ENCODE measurements at places on chromosomes 7 and 10.

DNA sequence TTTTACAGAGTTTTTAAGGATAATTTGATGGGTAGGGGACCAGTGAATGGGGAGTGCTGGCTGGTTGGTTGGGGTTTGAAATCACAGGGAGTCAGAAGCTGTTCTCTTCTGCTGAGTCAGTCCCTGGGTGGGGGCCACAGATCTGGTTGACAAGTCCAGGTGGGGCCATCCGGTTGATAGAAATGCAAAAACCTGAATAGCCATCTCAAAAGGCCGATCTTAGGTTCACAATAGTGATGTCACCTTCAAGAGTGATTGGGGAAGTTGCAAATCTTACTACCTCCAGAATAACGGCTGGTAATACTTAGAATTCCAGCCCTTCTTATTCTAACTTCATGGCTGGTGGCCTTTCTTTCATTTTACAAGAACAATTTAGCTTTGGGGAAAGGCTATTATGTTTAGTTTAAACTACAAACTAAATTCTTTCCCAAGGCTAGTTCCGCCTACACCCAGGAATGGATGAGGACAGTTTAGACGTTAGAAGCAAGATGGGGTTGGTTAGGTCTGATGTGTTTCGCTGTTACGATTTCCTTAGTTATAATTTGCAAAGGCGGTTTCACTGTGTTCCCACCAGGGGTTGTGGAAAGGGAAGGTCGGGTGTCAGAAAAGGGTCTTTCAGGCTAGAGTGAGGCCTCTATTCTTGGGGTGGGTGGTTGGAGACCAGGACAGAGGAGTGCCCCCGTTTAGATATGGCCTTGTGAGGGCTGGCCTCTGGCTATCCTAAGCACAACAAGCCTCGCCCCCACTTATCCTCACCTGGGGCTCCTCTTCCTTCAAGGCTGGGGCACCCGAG lies 27.4 kb downstream of the IFT22 start:
- DNase-seq: no peak

DNA sequence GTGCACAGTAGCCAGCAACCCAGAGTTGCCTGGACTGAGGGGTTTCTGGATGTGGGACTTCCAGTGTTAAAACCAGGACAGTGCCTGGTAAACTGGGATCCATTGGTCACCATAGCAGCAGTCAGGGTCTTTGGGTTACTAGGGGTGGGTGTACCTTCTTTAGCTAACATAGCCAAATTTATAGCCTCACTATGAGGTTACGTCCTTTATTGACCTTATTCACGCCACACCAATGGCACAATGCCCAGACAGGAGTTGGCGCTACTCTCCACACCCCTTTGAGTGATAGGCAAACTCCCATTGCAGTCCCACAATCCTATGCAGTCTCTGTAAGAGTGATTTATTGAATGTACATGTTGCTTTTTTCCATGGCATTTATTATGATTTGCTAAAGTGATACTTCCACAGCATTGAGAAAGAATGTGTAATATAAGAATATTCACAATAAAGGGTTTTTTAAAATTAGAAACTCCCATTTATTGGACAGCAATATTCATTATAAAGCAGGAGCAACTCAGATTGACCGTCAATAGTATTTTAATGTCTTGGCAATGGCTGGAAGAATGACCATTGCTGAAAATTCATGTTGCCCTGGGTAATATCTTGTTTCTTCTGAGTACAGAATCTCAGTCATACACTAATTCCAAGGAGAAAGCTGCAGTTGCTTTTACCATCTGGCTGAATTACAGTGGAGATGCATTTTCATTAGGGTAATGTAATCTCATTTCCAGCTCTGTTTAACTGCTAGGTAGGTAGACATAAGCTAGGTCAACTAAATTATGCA lies 26.1 kb downstream of the IFIT5 start:
- DNase-seq: peak; percentile 53

DNA sequence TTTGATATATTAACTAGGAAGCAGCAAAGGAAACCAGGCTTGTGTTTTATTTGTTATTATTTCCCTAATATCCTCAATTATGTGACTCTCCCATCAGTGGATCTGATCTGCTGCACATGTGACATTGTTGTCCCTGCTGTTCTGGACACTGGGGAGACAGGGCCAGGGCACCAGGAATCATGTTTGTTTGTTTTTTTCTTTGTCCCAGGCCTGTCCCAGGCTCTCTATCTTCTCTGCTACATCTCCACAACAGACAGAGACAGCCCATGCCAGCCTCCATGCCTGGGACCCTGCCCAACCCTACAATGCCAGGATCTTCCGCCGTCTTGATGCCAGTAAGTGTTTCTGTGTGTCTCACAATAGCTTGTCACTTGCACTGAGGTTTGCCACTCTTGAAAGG lies 239.6 kb downstream of the TRIL start:
- no peak for DNase-seq

GRCh38 chr7:82605247-82605864 lies 161.8 kb upstream of the CACNA2D1 start:
- DNase-seq: peak; percentile 30

- no peak for DNase-seq
Observed at GRCh38 chr10:99569961-99570360, 37.2 kb downstream of the NKX2-3 start.

DNA sequence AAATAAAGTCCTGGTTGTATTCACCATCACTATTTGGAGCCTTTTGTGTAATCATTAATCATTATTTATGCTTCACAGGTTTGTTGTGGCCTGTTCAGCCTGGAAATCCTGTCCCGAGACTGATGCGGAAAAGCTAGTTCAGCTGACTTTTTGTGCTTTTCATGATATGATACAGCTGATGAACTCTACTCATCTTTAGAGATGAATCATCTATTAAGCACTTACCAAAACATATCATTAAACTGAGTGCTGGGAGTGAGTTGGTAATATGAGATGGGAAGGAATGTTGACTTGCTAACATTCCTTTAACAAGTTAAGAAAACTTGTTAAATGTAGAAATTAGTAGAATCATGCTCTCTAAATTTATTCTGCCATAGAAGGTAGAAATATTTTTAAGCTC lies 53.0 kb downstream of the CROT start:
- DNase-seq: no peak

- no peak for DNase-seq
Observed at GRCh38 chr7:27064159-27064558, 31.6 kb downstream of the HOXA1 start.

- no peak for DNase-seq
Observed at GRCh38 chr7:45073031-45073785, 15.6 kb downstream of the NACAD start.

- DNase-seq: no peak
Observed at GRCh38 chr7:132804849-132805485, 228.7 kb upstream of the PLXNA4 start.

DNA sequence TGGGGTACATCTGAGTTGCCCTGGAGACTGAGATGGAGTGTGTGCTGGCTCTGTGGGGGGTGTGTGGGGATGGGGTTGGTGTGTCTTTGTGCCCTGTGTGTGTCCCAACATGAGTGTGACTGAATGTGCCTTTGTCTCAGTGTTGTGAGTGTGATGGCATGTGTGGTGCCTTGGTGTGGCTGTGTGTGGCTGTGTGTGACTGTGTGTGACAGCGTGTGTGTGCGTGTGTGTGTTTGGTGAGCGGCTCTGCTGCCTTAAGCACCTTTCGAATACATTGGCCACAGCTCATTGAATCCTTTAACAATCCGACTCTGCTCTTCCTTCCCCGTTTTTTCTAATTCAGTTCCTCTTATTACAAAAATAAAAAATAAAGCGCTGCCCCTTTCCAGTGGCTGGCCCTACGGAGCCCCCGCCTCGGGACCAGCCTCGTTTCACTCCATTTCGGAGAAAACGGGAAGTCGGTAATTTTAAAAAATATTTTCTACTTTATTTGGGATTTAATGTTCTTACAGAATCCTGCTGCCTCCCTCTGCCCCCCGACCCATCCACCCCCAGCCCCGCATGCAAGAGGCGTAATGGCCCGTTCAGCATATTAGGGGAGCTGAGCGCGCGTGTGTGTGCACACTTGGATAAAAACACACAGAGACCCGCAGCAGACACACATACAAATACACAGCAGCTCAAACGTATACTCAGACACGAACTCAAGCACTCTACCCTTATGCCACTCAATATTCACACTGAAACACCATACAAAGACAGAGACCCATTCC lies 35.5 kb downstream of the HIF1AN start:
- DNase-seq: no peak

DNA sequence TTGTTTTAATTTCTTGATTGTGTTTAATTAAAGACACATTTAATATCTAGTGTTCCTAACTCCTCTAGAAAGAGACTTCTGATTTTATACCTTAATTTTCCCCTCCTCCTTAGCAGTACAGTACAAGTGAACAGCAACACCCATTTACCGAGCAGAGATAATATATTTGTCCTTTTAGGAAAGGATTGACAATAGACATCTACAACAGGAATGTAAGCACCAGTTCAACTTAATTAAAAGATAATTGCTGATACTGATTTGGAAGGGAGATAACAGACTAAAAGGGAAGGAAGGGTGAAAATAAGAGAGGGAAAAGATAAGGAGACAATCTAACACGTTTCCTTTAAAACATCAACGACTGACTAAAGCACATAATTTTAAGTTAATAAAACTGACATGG lies 119.3 kb downstream of the SRPK2 start:
- DNase-seq: peak; percentile 39

DNA sequence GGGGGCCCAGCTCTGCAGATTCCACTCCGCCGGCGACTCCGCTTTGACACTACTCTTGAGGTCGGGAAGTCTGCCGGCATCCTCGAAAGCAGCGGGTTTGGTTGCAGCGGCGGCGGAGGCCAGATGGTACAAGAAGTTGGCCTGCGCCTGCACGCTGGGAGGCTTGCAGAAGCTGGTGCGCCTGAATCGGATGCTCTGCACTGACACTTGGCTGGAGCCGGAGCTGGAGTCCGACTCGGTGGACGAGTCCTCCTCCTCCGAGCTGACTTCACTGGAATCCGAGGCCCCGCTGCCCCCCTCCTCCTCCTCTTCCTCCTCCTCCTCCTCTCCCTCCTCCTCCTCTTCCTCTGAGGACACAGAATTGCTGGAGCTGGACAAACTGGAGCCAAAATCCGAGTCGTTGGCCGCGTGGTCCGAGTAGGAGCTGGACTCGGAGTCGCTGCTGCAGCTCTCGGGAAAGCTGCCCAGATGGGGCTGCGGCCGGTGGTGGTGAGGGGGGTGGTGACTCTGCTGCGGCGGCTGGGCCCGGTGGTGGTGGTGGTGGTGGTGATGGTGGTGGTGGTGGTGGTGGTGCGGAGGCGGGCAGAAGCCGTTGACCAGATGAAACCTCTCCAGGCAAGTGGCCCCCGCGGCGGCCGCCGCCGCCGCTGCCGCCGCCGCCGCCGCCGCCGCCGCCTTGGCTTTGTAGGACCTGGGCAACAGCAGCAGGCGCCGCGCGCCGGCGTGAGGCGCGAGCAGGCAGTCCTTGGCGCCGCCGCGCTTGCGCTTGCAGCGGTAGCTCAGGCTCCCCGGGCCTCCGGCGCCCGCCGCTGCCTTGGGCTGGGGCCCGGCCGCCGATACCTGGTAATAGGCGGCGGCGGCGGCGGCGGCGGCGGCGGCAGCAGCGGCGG lies 9.0 kb downstream of the SKIDA1 start:
- DNase-seq: peak; percentile 33

- no peak for DNase-seq
Observed at GRCh38 chr10:11134411-11134810, 116.7 kb downstream of the CELF2 start.

GRCh38 chr10:63757067-63757466 lies 235.9 kb downstream of the REEP3 start:
- DNase-seq: no peak

DNA sequence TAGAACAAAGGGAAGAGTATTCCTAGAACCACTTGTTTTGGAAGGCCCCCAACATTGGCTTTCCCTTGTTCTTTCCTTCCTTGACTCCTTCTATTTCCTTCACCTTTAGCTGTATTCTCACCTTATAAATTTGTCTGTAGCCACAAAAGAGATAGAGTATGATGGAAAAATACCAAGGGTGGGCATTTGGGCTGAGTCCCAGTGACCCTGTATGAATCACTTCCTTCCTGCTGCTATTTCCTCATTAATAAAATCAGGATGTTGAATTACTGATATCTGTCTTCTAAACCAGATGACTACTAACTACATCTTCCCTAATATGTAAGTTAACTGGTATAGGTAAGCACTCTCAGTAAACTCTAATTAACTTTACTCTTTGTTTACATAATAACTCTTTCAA lies 55.1 kb downstream of the IFIT5 start:
- no peak for DNase-seq

DNA sequence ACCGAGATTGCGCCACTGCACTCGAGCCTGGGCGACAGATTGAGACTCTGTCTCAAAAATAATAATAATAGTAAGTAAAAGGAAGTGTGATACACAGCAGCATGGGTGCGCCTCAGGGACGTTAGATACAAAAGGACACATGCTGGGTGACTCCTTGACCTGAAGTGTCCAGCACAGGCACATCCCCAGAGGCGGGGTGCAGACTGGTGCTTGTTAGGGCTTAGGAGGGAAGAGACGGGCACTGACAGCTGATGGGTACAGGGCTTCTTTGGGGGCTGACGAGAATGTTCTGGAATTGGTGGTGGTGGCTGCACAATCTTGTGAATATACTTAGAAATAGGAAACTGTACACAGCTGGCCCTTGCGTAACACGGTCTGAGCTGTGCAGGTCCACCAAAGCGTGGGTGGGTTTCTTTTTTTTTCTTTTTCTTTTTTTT lies 61.8 kb upstream of the DNAJB6 start:
- no peak for DNase-seq

DNA sequence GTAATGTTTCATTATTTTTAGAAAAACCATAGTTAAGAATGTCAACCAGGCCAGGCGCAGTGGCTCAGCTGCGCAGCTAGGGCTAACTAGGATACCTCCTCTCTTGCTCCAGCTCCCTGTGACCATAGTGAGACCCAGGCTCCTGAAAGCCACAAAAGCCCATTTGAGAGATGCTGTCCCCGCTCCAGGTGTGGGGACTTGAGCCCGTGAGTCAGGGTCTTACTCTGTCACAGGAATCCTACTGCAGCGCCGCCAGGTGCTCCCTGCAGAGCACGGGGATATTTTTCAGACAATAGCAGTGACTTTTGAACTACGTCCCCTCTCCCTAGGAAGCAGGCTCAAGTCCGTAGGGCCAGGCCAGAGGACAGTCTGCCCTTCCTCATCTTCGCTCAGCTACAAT lies 75.6 kb upstream of the NRBF2 start:
- no peak for DNase-seq

- DNase-seq: no peak
Observed at GRCh38 chr10:33975481-33975880, 641.0 kb upstream of the NRP1 start.

- DNase-seq: peak; percentile 42
Observed at GRCh38 chr7:137934941-137935883, 66.7 kb downstream of the CREB3L2 start.

- DNase-seq: no peak
Observed at GRCh38 chr10:23230582-23230981, 38.5 kb downstream of the PTF1A start.

DNA sequence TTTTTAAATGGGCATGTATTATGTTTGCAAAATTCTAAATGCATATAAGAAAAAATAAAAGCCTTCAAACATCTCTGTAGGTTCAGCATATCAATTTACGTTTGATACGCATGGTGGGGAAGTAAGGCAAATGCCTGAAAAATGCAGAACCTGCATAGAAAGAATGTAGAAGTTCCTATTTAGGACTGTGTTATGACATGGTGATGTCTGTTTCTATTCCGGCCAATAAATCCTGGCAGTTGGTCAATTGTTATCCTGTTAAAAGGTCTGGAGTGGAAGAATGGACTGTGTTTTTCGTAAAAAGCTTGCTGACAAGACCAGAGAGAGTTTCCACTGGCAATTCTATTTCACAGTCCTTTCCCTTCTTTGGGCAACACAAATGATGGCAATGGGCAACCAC lies 49.6 kb upstream of the CAV2 start:
- DNase-seq: no peak

- DNase-seq: no peak
Observed at GRCh38 chr10:109247814-109248213, 675.5 kb downstream of the XPNPEP1 start.
